ENCODE measurements at places on chromosomes 4 and X. TPM values are rescaled to one million over a fixed set of nuclear protein-coding genes. Genes with fewer than 3 reads are reported as not detected.

GRCh38 chrX:70500826-70501225, 56.2 kb downstream of the DLG3 start:
- no peak overlapping the region for H3K27ac ChIP-seq
- H3K27me3 ChIP-seq: no peaks in the 10 kb centered on the region
- peaks cover 89% of the 10 kb centered on the region for H3K36me3 ChIP-seq
- H3K4me1 ChIP-seq: no peaks in the 10 kb centered on the region
- H3K4me3 ChIP-seq: no peak overlapping the region
- DNase-seq: no peak

- H3K4me1 ChIP-seq: no peaks in the 10 kb centered on the region
- no peak overlapping the region for H3K27ac ChIP-seq
- H3K4me3 ChIP-seq: no peak overlapping the region
Observed at GRCh38 chrX:41827886-41828285, 95.5 kb downstream of the CASK start.

- no peaks in the 10 kb centered on the region for H3K36me3 ChIP-seq
- DNase-seq: no peak
- no peaks in the 10 kb centered on the region for H3K27me3 ChIP-seq
- H3K4me3 ChIP-seq: no peak overlapping the region
Observed at GRCh38 chrX:124223524-124223923, 108.9 kb upstream of the TEX13D start.

GBA3 gene
- total RNA-seq: not detected

GRCh38 chr4:24736066-24736465, 59.3 kb upstream of the SOD3 start:
- H3K4me3 ChIP-seq: no peak overlapping the region
- H3K27ac ChIP-seq: no peak overlapping the region
- no peaks in the 10 kb centered on the region for H3K36me3 ChIP-seq
- H3K27me3 ChIP-seq: no peaks in the 10 kb centered on the region
- no peaks in the 10 kb centered on the region for H3K4me1 ChIP-seq
- no peak for DNase-seq

GRCh38 chrX:27078371-27078770, 384.8 kb downstream of the PPP4R3C start:
- H3K27ac ChIP-seq: no peak overlapping the region
- DNase-seq: no peak
- H3K4me3 ChIP-seq: no peak overlapping the region

GRCh38 chr4:40548256-40548655, 81.4 kb downstream of the RBM47 start:
- no peak overlapping the region for H3K27ac ChIP-seq
- H3K4me3 ChIP-seq: no peak overlapping the region
- no peaks in the 10 kb centered on the region for H3K36me3 ChIP-seq
- H3K4me1 ChIP-seq: no peaks in the 10 kb centered on the region

GRCh38 chr4:155964016-155964891, 10.6 kb upstream of the CTSO start:
- no peak overlapping the region for H3K4me3 ChIP-seq
- H3K4me1 ChIP-seq: no peaks in the 10 kb centered on the region
- H3K27ac ChIP-seq: no peak overlapping the region
- no peaks in the 10 kb centered on the region for H3K27me3 ChIP-seq

CT45A10 gene
- total RNA-seq: not detected

DNA sequence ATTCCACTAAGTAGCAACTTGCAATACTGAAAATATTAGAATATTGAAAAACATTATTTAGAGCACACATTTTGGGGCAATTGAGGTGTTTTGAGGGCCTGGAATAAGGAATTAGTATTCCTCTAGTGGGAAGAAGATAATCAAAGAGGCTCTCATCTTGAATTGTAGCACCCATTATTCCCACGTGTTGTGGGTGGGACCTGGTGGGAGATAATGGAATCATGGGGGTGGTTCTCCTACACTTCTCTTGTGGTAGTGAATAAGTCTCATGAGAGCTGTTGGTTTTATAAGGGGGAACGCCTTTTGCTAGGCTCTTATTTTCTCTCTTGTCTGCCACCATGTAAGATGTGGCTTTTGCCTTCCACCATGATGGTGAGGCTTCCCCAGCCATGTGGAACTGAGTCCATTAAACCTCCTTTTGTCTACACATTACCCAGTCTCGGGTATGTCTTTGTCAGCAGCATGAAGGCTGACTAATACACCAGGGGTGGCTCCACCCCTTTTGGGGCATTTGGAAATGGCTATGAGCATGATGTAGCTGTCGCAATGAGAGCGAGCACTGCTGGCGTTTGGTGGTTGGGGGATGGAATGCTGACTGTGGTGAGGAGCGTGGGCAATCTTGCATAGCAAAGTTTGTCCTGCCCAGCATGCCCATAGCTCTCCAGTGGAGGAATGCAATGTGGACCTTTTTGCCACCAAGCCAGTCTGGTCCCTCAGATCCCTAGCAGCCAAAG, 308.2 kb downstream of the FRMPD4 start:
- no peaks in the 10 kb centered on the region for H3K4me1 ChIP-seq
- DNase-seq: no peak
- H3K4me3 ChIP-seq: no peak overlapping the region
- no peaks in the 10 kb centered on the region for H3K27me3 ChIP-seq
- H3K27ac ChIP-seq: no peak overlapping the region

GRCh38 chr4:149999485-150000074, 78.7 kb upstream of the DCLK2 start:
- H3K27ac ChIP-seq: no peak overlapping the region

DNA sequence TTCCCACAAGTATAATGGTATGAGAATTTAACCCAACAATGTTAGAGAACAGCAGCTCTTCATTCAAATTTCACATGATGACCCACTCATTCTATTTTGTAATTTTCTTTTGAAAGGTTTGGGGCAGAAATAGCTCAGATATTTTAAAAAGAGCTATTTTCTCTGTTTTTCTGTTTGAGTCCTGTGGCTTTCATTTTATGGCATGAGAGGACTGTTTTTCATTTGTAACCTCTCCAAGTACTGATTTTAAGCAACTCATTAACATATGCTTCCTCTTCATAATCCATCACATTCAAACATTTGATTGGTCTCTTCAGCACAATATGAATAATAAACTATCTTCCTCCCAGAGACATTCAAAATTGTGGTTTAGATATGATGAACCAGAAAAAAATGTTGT, 129.0 kb upstream of the TEX13A start:
- no peaks in the 10 kb centered on the region for H3K27me3 ChIP-seq
- H3K4me3 ChIP-seq: no peak overlapping the region
- no peak for DNase-seq
- no peaks in the 10 kb centered on the region for H3K36me3 ChIP-seq
- H3K4me1 ChIP-seq: no peaks in the 10 kb centered on the region
- H3K27ac ChIP-seq: no peak overlapping the region

DNA sequence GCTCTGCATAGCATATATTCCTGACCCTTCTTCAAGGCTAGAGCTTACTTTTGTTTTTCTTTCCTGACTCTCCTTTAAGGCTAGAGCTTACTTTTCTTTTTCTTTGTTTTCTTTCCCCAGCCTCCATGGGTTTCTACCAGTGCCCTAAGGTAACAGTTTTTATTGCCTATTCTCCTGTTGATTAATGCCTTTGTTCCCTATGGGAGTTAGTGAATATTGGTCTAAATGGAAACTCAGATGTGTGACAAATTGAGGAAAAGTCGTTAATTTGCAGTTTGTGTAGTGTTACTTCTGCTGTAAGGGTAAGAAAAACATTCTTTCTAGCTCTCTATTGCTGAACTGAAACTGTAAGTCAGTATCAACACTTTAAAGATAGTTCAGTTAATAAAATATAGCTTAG, 358.7 kb downstream of the IL15 start:
- H3K27me3 ChIP-seq: no peaks in the 10 kb centered on the region
- no peak overlapping the region for H3K27ac ChIP-seq
- no peak overlapping the region for H3K4me3 ChIP-seq
- H3K4me1 ChIP-seq: no peaks in the 10 kb centered on the region

GRCh38 chr4:120130786-120131185, 64.1 kb upstream of the MAD2L1 start:
- no peaks in the 10 kb centered on the region for H3K4me1 ChIP-seq
- DNase-seq: no peak
- H3K27me3 ChIP-seq: no peaks in the 10 kb centered on the region

GRCh38 chr4:94843216-94843615, 85.5 kb downstream of the BMPR1B start:
- no peak for DNase-seq
- no peak overlapping the region for H3K27ac ChIP-seq
- H3K4me1 ChIP-seq: no peaks in the 10 kb centered on the region

- H3K27ac ChIP-seq: no peak overlapping the region
- H3K4me3 ChIP-seq: no peak overlapping the region
- peaks cover 12% of the 10 kb centered on the region for H3K4me1 ChIP-seq
- no peaks in the 10 kb centered on the region for H3K27me3 ChIP-seq
Observed at GRCh38 chrX:43643201-43643600, 12.9 kb upstream of the MAOA start.

- H3K4me1 ChIP-seq: no peaks in the 10 kb centered on the region
- H3K27ac ChIP-seq: peak overlapping the region; percentile 33
- no peaks in the 10 kb centered on the region for H3K27me3 ChIP-seq
- H3K36me3 ChIP-seq: no peaks in the 10 kb centered on the region
- DNase-seq: no peak
Observed at GRCh38 chr4:13892739-13893105, 265.2 kb upstream of the BOD1L1 start.

MID2 gene
- 14.4 TPM for total RNA-seq

DNA sequence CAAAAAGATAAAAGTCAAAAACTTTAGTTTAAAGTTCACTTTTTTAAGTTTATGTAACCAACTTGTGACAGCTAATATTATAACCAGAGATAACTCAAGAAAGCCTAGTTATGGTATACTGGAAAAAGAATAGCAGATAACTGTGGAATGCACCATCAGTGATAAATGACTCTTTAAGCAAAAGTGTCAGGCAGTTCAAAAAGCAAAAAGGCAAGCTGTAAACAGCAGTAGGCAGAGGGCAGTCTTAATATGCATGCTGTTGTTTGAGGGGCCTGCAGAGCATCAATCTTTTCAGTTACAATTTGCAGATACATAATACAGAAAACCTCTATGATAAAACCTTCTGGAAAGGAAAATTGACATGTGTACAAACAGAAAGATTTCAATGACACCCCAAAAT, 81.8 kb upstream of the JADE1 start:
- no peaks in the 10 kb centered on the region for H3K27me3 ChIP-seq
- DNase-seq: no peak
- no peak overlapping the region for H3K4me3 ChIP-seq
- no peaks in the 10 kb centered on the region for H3K4me1 ChIP-seq

DNA sequence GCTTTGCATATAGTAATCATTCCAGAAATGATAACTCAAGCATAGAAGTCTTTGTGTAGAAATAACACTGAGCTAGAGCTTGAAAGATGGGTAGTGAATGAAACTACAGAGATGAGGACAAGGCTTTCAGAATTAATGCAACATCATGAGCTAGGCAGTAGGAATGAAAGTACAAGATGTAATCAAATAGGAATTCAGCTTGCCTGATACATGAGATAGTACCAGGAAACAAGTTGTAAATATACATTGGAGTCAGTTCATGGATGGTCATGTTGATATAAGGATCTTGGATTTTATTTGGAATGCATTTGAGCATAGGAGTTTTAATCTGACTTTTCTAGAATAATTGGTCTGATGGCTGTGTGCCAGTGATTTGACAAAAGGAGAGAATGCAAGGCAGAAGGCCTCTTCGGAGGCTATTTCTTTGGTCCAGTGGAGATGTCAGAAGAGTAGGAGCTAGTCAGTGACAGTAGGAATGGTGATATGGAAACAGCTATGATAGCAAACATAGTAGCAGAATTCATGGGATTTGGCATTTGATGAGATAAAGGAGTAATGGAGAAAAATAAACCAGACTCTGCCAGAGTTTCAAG, 206.4 kb upstream of the PACRGL start:
- H3K4me3 ChIP-seq: no peak overlapping the region
- no peaks in the 10 kb centered on the region for H3K4me1 ChIP-seq
- H3K36me3 ChIP-seq: no peaks in the 10 kb centered on the region
- no peak for DNase-seq
- no peak overlapping the region for H3K27ac ChIP-seq
- H3K27me3 ChIP-seq: no peaks in the 10 kb centered on the region
